Retina (tissue), 1 donor: ENCODE measurements at places on chromosomes 16 and 17.

GRCh38 chr16:525520-526180, 1.9 kb upstream of the CAPN15 start:
- peak; percentile 42 for DNase-seq

- no peak for DNase-seq
Observed at GRCh38 chr16:15772579-15773293, 84.1 kb downstream of the MYH11 start.

DNA sequence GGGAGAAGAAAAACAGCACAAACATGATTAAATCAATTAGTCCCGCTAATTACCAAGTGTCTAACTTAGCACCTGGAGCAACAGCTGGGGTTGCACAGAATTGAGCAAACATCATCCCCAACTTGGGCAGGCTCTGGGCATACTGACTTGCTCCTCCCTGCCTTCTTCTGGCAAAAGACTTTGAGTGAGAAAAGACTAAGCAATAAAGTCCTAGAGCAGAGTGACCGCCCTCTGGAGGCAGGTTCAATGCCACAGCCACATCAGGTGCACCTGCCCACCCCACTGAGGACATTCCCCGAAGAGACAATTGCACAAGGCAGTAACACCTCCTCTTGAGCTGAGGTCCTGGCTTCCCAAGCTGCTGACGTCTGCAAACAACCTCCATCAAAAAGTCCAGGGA, 358.3 kb downstream of the SOX9 start:
- DNase-seq = no peak

- no peak for DNase-seq
Observed at GRCh38 chr16:89638455-89638854, 19.1 kb downstream of the CHMP1A start.

DNA sequence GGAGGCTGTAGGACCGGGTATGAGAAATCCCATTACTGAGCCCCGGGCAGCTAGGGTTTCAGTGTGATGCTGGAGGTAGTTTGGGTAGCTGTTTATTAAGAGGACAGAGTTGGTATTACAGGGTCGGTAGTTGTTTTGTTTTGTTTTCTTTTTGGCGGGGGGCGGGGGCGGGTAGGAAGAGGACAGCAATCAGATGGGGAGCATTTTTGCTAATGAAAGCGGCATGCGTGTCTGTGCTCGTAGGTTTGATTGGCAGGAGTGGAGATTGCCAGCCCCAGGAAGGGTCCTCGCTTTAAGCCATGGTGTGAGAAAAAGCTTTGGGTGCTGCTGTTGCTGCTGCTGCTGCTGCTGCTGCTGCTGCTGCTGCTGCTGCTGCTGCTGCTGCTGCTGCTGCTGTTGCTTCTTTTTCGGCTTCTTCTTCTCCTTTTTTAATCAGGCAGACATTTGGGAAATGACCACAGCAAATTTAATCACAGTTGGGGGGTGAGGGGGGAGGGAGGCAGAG, 498.5 kb upstream of the ZFHX3 start:
- DNase-seq = peak; percentile 73

GRCh38 chr17:4555873-4556759, 932 bp upstream of the MYBBP1A start:
- no peak for DNase-seq
